Kidney capillary endothelial cell (primary cell): ENCODE measurements at places on chromosomes 5 and 9.

GRCh38 chr5:139839232-139839815 lies 43.7 kb downstream of the PSD2 start:
- DNase-seq: no peak

DNA sequence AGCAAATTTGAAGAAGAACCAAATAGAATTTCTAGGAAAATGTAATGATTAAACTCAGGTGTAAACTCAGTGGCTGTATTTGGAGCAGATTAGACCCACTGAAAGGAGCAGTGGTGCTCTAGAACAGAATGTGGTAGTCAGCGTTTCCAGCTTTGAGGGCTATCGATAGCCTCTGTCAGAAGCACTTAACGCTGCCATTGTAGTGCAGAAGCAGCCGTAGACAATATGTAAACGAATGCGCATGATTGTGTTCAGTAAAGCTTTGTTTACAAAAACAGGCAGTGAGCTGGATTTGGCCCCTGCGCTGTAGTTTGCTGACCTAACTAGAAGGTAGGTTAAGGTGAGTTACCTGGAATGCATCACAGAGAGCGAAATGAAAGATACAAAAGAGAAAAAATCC lies 72.0 kb downstream of the FAM78A start:
- no peak for DNase-seq

DNA sequence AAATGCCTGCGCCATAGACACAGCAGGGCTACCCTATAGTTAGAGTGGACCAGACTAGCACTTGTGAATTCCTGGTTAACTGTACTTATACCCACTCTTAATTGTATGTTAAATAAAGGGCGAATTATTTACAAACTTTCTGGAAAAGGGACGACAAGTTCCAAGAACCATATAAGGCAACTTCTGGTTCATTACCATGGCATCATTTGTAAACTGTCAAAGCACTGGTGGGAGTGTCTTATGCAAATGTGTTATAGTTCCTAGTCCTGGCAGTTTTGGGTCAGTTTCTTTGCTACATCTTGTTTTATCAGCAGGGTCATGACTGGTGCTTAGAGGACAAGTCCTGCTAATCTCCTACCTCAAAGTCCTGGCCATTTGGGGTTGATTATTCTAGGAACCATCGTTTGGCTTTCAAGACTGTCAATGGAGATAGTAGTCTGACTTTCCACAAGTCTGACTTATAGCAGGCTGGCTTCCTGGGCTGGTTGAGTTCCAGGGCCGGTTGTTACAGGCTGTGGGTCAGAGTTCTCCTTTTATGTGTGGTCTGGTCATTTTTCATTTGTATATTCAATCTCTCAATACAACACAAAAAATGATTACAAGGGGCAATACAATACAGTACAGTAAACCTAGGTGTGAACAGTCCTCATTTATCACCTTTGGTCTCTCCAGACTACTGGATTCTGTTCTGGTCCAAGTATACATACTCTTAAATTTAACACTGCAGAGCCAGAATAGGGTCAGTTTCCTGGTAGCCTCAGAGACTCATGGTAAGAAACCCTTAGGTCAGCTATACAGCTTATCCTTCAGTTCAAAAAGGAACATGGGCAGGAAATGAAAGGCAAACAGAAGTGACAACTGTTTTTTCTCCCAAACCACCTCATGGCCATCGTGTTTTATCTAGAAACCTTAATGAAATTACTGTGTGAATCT lies 8.3 kb upstream of the CFAP95 start:
- no peak for DNase-seq

- DNase-seq: no peak
Observed at GRCh38 chr5:1461396-1461795, 16.2 kb upstream of the SLC6A3 start.

- no peak for DNase-seq
Observed at GRCh38 chr5:1836891-1837880, 36.0 kb downstream of the NDUFS6 start.

DNA sequence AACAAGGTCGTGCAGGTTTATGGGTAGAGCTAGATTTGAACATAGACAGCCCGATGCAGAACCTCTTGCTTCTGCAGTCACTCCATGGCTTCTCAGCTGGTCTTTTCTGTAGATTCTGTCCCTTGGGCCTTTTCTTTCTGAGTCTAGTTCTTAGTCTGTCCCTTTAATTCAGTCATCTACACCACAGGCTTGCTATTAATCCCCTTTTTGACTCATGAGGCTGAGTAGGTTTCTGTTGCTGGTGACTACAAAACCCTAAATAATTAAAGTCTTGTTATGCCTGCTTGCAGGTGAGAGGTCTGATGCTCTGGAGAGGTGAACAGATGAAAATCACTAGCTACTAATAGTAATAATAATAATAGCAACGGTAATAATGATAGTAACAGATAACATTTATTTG lies 19.3 kb upstream of the STRBP start:
- no peak for DNase-seq

- no peak for DNase-seq
Observed at GRCh38 chr5:6713274-6714225, at the start of gene TENT4A. Gene TENT4A, plus strand, starts transcription at chr5:6713432. Its CDS starts 552 bp downstream, at chr5:6713984.

GRCh38 chr5:58497921-58498320 lies 6.7 kb downstream of the GAPT start:
- no peak for DNase-seq

- no peak for DNase-seq
Observed at GRCh38 chr5:176391479-176391878, 2.9 kb downstream of the HIGD2A start.

DNA sequence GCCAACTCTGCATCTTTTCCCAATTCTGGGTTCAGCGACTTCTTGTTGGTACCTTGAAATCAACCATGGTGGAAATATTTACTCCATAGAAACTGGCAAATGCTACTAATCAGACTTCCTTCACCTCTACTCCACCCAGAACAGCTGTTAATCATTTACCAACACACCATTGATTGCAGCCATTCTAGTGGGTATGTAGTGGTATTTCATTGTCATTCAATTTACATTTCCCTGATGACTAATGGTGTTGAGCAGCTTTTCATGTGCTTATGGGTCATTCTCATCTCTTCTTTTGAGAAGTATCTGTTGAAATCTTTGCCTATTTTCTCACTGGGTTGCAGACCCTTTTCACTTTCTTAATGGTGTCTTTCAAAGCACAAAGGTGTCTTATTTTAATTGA lies 122.4 kb upstream of the MSX2 start:
- DNase-seq: no peak

- peak; percentile 68 for DNase-seq
Observed at GRCh38 chr5:142053426-142054151, 40.8 kb upstream of the GNPDA1 start.

DNA sequence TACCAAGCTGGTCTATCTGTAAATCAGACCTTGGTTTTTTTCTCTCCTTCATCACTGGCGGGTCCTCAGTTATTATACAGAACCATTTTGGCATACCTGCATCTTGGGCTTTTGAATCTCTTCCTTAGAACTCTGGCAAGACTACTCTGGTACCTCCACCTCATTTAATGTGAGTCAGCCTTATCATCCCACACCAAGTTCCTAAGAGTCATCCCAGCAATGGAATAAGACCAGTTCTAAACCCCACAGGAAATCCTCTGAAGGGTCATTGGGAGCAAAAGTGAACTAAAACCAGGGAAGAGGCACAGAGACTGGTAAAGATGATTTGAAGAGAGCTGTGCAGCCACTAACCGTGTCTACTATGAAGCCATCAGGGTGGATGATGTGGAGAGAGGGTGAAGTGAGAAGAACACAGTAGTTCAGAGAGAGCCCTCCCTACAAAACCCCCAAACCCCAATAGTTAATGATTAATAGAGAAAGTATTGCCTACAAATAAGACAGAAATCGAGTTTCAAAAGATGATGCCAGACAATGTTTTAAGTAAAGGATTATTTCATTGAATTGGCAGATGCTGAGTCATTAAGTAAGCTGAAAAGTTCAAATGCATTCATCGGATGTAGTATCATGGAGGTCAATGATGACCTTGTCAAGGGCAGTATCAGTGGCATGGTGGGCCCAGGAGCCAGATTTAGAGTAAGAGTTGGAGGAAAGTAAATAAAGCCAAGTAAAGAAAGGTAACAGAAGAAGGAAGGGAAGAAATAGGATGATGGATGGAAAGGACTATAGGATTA lies 85.4 kb downstream of the PCSK1 start:
- no peak for DNase-seq

GRCh38 chr5:80223561-80223960 lies 32.3 kb downstream of the SERINC5 start:
- DNase-seq: no peak

- no peak for DNase-seq
Observed at GRCh38 chr5:160458806-160459800, 37.4 kb downstream of the PTTG1 start.

DNA sequence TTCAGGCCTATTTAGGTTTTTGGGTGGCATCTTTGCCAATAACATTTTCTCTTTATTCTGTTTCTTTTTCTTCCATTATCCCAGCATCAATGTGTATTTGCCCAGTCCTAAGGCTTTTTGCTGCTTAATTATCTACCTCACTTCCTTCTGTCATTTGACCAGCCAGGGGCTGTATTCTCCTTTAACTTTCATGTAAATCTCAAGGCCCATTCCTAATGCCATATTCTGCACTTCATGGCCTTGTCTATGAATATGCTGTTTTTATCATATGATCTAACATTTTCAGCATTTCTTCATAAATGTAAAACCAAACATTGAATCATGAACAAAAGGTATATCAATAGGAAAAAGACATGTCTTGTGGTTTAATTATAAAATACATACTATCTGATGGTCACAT lies 108.7 kb downstream of the SSBP2 start:
- no peak for DNase-seq

DNA sequence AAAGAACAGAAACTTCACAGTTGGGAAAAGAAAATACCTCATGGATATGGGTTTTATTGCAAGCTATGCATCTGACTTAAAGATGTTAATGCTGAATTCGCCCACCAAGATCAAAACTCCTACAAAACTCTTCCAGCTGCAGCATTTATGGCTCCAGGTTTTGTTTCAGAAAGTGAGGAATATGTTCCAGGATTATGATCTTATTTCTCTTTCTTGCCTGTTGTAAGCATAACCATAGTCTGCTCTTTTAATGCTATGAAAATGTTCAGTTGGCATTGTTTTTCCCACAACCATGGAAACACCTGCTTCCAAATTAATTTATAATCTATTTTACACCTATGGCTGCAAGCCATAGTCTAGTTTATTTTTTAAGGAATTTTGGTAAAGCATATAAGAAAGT lies 34.9 kb upstream of the FST start:
- DNase-seq: no peak

GRCh38 chr5:14057289-14057688 lies 85.9 kb upstream of the TRIO start:
- no peak for DNase-seq

DNA sequence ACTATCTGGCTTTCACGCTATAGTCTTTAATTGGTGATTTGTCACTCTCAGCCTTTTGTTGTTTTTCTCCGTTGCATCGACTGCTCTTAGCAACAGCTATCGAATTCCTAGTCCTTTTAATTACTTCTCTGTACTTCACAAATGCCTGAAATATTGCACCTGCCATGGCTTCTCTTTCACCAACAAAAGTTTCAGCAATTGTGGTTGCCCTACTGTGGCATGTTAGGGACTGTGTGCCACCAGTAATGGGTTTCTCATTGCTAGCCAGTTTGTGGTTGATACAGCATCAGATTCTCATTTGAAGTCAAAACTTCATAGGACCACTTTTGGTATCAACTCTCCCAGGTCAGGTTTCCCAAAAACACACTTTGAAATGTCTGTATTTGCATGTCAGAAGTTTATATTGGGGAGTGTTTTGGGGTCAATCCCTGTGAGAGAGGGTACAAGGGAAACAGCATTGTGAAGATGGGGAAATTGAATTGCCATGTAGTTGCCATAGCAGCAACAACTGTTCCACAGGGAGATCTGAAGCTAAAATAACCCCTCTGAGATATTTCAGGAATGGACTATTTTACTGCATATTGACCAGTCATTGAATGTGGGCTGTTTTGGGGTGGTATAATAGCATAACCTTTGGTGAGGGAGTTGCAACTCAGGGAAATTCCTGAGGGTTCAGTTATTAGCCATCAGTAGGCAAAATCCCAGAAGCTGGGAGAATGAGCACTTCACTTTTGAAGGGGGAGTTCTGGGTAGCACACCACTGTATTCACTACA lies 99.2 kb downstream of the WDR70 start:
- DNase-seq: no peak

DNA sequence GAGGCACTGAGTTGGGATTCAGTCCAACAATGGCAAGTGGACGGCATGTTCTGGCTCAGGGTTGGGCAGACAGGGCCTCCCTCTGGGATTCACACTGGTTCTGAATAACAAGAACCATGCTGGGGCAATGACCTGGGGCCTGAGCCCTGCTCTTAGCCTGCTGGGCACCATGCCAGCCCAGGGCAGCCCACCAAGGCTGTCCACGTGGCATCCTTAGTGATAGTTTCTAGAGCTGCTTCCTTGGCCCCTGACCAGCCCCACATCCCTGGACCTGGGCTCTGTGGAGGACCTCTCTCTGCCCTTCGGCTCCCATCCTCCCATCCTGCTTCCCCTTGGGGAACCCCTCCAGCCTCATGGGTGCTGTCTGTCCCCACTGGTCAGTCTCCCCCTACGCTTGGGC lies 22.3 kb upstream of the OLFM1 start:
- DNase-seq: no peak

GRCh38 chr9:130825351-130825651 lies 9.8 kb upstream of the ABL1 start:
- DNase-seq: no peak

- DNase-seq: no peak
Observed at GRCh38 chr5:74373076-74373475, 267.5 kb downstream of the ENC1 start.

- no peak for DNase-seq
Observed at GRCh38 chr5:154834053-154834452, 16.4 kb downstream of the FAXDC2 start.

DNA sequence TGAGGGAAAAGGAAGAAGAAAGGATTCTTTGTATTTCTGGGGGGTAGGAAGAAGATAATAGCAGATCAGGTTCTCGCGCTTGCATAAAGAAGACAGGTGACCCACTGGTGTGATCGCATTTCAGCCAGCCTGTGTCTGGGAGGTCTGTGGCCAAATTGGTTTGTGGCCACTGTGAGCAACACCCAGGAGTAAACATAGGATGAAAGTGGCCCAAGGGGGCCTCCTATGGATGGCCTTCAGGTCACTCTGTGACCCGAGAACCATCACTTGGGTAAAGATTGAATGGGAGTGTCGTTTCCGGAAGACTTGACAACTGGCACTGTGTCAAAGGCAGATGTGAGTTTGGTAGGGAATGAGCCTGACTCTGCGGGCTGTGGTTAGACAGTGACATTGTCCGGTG lies 34.2 kb downstream of the RAI14 start:
- DNase-seq: no peak
